K562 (cell line): ENCODE measurements at places on chromosomes 7 and 10. TPM values are rescaled to one million over a fixed set of nuclear protein-coding genes. Genes with fewer than 3 reads are reported as not detected.
A peak's percentile ranks its signal among the peaks of the same experiment; 100 is the strongest.

Gene VSIR
- 9.3 and 12.6 TPM in 2 replicates for polyA plus RNA-seq

Gene OPALIN
- polyA plus RNA-seq, result not detected in 2 replicates

Gene P4HA1
- polyA plus RNA-seq, result 20.2 and 23.1 TPM in 2 replicates

Gene ELN
- not detected in 2 replicates for polyA plus RNA-seq

Gene UNCX
- not detected in 2 replicates for polyA plus RNA-seq

Gene TMEM176A
- polyA plus RNA-seq, result not detected in 2 replicates

Gene ANXA7
- 97.1 and 107 TPM in 2 replicates for polyA plus RNA-seq

Gene TAS2R38
- polyA plus RNA-seq, result not detected in 2 replicates

Gene CYP3A7
- polyA plus RNA-seq, result not detected in 2 replicates

Gene SLC18A2
- polyA plus RNA-seq, result 0.05 and 0.25 TPM in 2 replicates

Gene SPDYE16
- polyA plus RNA-seq, result not detected in 2 replicates

Gene TSPAN15
- polyA plus RNA-seq, result 0.36 and 1.2 TPM in 2 replicates

Gene FAM25G
- polyA plus RNA-seq, result not detected in 2 replicates

Gene PRTFDC1
- polyA plus RNA-seq, result 9.1 TPM in 2 replicates

Gene GATA3
- not detected in 2 replicates for polyA plus RNA-seq

Gene TET1
- 5.4 and 5.9 TPM in 2 replicates for polyA plus RNA-seq

DNA sequence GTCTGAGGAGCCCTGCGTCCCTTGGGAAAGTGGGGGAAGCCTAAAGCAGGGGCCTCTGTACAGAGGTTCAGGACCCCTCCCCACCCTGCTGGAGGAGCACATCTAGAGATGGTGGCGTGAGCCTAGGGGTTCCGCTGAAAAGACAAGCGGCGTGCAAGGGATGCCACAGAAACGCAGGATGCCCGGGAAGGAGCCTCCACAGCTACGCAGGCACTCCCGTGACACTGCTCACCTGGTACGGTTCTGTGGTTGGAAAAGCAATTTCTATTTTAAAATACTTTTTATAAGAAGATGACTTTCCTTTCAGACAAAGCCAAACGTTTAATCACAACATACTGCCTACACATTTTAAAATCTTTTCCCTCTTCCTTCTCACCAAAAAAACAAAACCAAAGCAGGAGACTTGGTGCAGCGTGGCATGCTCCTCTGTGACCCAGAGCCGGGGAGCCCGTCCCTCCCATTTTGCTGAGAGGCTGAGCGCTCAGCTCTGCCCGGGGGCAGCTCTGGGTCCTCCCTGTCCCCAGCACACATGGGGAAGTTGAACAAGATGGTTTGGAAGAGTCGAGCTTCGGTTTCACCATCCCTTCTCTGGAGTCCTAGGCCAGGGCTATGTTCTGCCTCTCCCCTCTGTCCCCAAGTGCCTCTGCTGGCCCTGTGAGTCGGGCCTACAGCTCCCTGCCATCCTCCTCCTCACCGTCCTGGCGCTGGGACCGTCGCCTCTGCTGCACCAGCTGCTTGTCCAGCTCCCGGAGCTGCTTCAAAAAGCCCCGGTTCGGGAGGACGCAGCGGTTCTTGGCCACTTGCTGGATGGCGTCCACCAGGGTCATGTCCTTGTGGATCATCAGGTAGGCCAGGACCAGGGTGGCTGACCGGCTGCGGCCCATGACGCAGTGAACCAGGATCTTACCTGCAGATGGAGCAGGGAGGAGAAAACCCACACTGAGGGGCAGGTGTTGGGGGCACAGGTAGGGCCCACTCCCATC, 74.0 kb upstream of the SAMD8 start:
- DNase-seq, result no peak

DNA sequence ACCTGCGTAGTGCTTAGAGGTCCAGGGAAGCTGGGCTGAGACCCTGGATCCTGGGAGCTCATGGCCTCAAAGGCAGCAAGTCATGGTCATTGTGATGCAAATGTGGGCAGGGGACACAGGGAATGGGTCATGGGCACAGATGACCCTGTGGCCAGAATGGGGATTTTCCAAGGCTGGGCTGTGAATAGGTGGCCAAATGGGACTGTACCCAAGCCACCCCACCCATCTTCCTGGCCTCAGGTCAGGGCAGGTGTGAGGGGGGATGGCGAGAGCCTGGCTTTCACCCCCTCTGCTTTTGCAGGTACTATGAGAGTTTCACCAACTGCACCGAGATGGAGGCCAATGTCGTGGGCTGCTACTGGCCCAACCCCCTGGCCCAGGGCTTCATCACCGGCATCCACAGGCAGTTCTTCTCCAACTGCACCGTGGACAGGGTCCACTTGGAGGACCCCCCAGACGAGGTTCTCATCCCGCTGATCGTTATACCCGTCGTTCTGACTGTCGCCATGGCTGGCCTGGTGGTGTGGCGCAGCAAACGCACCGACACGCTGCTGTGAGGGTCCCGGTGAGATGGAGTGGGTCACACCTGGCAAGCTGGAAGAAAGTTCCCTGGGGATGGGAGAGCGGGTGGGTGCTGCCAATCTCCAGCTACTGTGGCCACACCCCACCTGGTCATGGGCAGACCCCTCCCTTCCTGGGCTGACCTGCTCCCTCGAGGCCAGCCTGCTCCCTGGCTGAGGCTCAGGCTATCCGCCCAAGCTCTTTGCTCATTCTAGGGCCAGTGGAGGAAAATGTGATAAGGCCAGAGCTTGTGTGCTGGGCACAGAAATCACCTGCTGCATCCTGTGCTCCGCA, 25.5 kb downstream of the RAMP3 start:
- DNase-seq, result no peak

DNA sequence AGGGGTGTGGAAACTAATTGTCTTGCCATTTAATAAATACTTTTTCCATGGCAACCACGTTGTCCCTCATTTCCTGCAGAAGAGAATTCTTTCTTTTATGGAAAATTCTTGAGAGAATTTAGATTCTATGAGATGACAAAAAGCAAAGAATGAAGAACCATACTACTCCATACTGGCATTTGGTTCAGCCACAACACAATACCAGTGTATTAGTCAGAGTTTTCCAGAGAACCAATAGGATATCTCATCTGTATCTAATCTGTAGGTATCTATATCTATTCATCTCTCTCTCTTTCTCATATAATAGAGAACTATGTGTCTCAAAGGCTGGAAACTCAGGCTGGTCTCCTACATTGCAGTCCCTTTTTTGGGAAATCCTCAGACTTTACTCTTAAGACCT, 44.6 kb upstream of the NAMPT start:
- no peak for DNase-seq

- peak; percentile 39 for DNase-seq
These were observed 10.4 kb upstream of the SMC3 start for GRCh38 chr10:110556969-110557601.

DNA sequence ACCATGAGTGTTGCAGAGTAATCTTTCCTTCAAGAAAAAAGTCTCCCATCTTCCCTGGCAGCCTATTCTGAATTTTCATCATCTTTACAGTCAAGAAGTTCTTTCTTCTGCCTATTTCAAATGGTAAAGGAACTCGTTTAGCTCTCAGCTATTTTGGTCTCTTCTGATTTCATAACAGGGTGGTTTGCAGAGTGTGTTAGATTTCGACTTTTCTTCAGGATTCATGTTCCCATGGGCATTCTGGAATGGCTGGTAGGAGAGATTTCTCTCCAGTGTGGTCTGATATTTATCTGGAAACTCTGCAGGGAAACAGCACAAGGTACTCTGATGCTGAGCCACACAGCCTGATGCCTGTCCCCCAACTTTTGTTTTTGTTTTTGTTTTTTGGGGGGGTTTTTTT, 111.1 kb upstream of the FAM171A1 start:
- no peak for DNase-seq

- DNase-seq, result no peak
These were observed 3.5 kb downstream of the FAM180A start for GRCh38 chr7:135744938-135745702.

DNA sequence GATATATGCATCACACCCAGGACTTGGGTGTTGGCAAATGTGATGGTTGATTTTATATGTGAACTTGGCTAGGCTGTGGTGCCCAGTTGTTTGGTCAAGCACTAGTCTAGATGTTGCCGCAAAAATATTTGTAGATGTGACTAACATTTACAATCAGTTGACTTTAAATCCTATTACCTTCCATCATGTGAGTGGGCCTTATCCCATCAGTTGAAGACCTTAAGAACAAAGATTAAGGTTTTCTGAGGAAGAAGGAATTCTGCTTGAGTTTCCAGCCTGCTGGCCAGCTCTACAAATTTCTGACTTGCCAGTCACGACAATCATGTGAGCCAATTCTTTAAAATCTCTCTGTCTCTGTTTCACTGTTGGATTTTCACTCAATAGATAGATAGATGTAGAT, 20.3 kb downstream of the TSPAN13 start:
- DNase-seq, result no peak

DNA sequence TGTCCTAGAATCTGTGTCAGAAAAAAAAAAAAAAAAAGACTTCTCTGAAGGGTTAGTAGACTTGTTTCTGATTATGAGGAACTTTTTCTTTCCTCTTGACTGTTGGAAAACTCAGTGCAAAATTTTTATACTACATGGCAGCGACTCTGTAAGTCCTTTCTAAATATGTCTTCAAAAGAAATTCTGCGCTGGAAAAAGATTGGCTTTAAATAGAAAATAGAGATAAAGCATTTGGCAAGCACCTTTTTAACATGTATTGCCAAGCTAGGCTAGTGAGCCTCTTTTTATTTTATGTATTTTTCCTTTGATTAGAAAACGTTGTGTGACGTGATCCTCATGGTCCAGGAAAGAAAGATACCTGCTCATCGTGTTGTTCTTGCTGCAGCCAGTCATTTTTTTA, 17.9 kb downstream of the KLHL7 start:
- DNase-seq, result no peak

GRCh38 chr7:106101726-106102125, 10.4 kb downstream of the SYPL1 start:
- DNase-seq, result no peak

GRCh38 chr7:120407010-120407409, 134.0 kb downstream of the KCND2 start:
- no peak for DNase-seq

GRCh38 chr7:100585511-100586265, at the start of gene LRCH4:
LRCH4 (minus strand) TSS chr7:100586129; CDS start chr7:100586100, 29 bp downstream.
- DNase-seq, result peak; percentile 98

GRCh38 chr7:65907501-65908198, 34.8 kb downstream of the VKORC1L1 start:
- DNase-seq, result no peak

- no peak for DNase-seq
These were observed 119.3 kb downstream of the CALN1 start for GRCh38 chr7:72292794-72293193.

DNA sequence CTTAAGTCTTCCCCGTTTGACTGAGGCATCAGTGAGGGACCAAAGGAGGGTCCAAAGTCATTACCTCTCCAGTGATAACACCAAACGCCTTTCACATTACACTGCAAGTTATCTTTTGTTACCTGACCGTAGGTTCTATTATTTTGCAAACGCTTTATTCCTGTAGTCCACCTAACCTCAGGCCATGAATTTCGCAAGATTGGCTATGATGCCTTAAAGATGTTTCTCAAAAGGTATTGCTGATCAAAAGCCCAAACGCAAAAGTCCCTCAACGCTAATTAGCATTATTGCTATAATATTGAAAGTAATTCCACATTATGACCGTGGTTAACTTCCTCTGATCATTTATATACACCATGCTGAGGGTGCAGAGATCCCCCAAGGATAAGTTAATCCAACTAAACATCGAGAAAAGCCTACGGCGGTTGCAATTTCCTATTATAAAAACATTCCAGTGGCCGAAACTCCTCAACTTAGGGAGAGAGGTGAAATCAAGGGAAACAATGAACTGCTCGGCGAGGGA, 649 bp downstream of the DNA2 start:
- DNase-seq, result no peak

DNA sequence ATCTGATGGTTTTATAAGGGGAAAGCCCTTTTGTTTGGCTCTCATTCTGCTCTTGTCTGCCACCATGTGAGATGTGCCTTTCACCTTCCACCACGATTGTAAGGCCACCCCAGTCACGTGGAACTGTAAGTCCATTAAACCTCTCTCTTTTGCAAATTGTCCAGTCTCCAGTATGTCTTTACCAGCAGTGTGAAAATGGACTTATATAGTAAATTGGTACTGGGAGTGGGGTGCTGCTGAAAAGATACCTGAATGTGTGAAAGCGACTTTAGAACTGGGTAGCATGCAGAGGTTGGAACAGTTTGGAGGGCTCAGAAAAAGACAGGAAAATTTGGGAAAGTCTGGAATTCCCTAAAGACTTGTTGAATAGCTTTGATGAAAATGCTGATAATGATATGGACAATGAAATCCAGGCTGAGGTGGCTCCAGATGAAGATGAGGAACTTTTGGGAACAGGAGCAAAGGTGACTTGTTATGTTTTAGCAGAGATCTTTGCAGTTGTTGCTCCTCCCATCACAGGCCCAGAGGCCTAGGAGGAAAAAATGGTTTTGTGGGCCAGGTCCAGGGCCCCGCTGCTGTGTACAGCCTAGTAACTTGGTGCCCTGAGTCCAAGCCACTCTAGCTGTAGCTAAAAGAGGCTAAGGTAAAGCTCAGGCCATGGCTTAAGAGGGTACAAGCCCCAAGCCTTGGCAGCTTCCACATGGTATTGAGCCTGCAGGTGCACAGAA, 275.7 kb upstream of the NPSR1 start:
- no peak for DNase-seq

- DNase-seq, result no peak
These were observed 3.4 kb downstream of the BICC1 start for GRCh38 chr10:58516119-58516518.

DNA sequence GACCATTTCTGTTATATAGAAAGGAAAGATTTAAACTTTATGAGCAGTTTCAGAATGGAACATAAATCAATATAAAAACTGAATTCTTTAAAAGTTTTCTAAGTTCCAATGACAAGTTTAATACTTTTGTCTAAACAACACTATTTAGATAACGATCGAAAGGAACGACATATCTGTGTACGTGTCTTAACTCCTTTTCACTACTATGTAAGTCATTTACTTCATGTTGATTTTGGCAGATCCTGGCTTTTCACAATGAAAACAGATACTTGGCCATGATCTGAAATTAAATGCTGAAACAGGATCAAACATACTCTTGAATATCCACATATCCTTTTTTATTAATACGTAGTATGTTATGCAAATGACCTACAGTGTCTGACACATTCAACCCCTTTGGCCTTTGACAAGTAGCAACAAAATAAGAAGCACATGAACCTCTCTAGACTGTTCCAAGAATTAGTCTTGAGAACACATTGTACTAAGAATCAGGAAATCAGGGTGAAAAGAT, 41.9 kb downstream of the RNLS start:
- DNase-seq, result no peak

GRCh38 chr7:54541669-54542625, at the start of gene VSTM2A:
VSTM2A (plus strand) TSS chr7:54542375; CDS start chr7:54542731, 356 bp downstream.
- no peak for DNase-seq

GRCh38 chr7:138701537-138701923, 368 bp upstream of the SVOPL start:
- DNase-seq, result no peak

DNA sequence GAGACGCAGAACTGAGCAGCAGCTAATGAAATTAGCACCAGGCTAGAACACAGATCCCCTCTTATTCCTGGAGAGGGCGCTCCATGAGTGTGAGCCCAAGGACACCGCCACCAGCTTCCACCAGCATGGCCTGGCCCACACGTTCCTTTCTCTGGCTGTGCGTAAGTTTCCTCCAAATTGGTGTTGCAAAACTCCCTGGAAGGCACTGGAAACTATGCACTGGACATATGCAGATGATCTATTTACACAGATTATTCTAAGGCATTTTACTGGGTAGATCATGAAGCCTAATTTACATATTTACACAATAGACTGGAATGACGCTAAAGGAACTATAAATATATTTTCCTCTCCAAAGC, 455.6 kb upstream of the FOXK1 start:
- peak; percentile 24 for DNase-seq

- peak; percentile 58 for DNase-seq
These were observed 575 bp downstream of the DLG5 start for GRCh38 chr10:77925795-77926565.

GRCh38 chr10:53808677-53809372, 992.2 kb downstream of the PCDH15 start:
- DNase-seq, result no peak

GRCh38 chr7:134685250-134685649, 38.6 kb downstream of the BPGM start:
- no peak for DNase-seq
